ENCODE measurements at places on chromosomes 11 and 22. TPM values are rescaled to one million over a fixed set of nuclear protein-coding genes. Genes with fewer than 3 reads are reported as not detected.

Gene TTC28
- total RNA-seq: 55.8 TPM

Gene FAM83F
- not detected for total RNA-seq

Gene UBASH3B
- 3.5 TPM for total RNA-seq

Gene OR5A1
- total RNA-seq: not detected

Gene PTPN5
- not detected for total RNA-seq

Gene TALDO1
- total RNA-seq: 146 TPM

Gene B4GALNT4
- 1.5 TPM for total RNA-seq

Gene GGTLC3
- total RNA-seq: not detected

Data from fibroblast of the aortic adventitia (primary cell).